WTC11 (cell line): ENCODE measurements at places on chromosomes 12 and 14. TPM values are rescaled to one million over a fixed set of nuclear protein-coding genes. Genes with fewer than 3 reads are reported as not detected.

GRCh38 chr12:124872068-124872719 lies 8.5 kb upstream of the SCARB1 start:
- no peak overlapping the region for H3K27ac ChIP-seq
- H3K4me1 ChIP-seq = peaks cover 10% of the 10 kb centered on the region
- H3K4me3 ChIP-seq = no peak overlapping the region
- no peaks in the 10 kb centered on the region for H3K36me3 ChIP-seq

TOX4 gene
- total RNA-seq = 49.1 to 53.0 TPM (median 52.4 TPM) in 3 replicates

DNA sequence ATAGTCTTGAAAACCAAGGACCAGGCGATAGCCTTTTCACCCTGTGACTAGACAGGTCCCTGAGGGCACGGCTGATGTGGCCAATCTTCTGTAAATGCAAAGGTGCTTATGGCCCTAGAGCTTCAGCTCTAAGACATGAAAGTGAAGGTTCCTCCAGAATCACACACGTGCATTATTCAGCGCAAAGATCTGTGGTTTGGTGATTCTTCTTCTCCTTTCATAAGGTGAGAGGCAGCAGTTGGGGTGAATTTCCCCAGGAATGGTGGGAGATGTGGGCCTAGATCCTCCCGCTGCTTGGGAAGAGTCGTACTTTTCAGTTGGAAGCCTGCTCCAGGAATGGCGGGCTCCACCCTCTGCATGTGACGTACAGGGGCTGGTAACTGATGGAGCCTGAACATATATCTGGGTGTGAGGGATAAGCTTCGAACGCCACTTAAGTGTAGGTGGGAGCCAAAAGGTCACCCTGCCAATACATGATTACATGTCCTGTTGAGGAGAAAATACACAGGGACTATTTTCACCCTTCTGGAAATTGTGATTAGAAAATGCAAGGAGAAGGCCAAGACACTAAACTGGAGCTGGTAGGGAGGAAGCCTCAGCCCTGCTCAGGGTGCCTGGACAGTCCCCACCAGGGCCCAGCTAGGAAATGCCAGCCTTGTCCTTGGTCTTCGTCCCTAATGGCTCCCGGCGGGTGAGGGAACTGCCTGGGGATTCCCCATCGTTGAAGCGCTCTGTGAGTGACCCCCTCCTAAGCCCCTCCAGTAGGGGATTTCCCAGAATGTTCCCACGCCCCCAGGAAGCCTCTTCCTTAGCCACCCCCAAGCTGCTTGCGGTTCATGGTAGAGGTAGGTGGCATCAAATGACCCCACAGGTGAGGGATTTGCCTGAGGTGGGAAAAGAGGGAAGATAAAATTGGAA lies 17.6 kb downstream of the BATF start:
- H3K36me3 ChIP-seq = no peaks in the 10 kb centered on the region
- H3K27ac ChIP-seq = no peak overlapping the region
- no peaks in the 10 kb centered on the region for H3K27me3 ChIP-seq
- H3K4me1 ChIP-seq = no peaks in the 10 kb centered on the region
- DNase-seq = no peak
- no peak overlapping the region for H3K4me3 ChIP-seq

DCD gene
- total RNA-seq = not detected in 3 replicates

TAS2R30 gene
- total RNA-seq = 1.2 to 1.7 TPM (median 1.4 TPM) in 3 replicates

- H3K4me1 ChIP-seq = peaks cover 10% of the 10 kb centered on the region
- DNase-seq = no peak
- H3K4me3 ChIP-seq = no peak overlapping the region
Measured at GRCh38 chr14:23358042-23358441, 5.4 kb upstream of the SLC22A17 start.

DNA sequence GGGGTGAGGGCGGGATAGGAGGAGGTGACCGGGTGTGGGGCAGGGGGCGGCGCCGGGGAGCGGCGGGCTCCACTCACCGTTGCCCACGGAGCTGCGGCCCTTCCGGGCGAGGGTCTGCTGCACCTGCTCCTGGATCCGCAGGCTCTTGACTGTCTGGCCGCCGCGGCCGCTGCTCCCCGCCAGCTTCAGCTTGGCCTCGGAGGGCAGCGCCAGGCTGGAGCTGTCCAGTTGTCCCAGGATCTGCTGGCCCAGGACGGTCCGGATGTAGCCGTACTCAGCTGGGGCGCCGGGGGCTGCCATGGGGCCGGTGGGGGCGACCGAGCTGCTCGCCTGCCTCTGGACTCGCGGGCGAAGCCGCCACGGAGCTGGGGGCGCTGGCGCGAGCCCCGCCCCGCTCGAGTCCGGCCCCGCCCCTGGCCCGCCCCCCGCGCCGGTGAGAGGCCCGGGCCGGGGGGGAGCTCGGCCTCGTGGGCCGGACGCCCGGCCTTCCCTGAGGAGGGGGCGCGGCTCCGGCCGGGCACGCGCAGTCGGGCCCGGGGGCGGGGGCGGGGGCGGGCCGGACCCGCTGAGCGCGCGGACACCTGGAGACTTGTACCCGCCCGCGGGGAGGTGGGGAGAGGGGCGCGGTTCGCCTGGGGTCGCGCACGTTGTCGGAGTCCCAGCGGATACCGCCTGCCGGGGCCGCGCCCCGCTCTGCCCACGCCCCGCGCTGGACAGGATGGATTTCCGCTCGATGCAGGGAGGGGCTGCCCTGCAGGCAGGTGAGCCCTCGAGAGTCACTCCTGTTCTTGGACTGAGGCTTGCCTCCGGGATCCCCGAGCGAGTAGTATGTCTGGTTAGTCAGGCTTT lies at the start of gene PKP2:
TSS of gene PKP2 (minus strand) at position 346 of the 849 bp plus-strand sequence. CDS start at position 300, 46 bp downstream.
- H3K27me3 ChIP-seq = peaks cover 10% of the 10 kb centered on the region
- no peaks in the 10 kb centered on the region for H3K36me3 ChIP-seq
- DNase-seq = peak; percentile 85
- H3K27ac ChIP-seq = peak within 1 kb of the TSS; percentile 95
- H3K4me3 ChIP-seq = peak within 1 kb of the TSS; percentile 94

GRCh38 chr12:47317175-47317915 lies 237.6 kb upstream of the AMIGO2 start:
- no peaks in the 10 kb centered on the region for H3K4me1 ChIP-seq
- no peaks in the 10 kb centered on the region for H3K36me3 ChIP-seq
- H3K4me3 ChIP-seq = no peak overlapping the region
- H3K27ac ChIP-seq = no peak overlapping the region
- no peaks in the 10 kb centered on the region; the same call in 1 of the 2 replicates for H3K27me3 ChIP-seq
- no peak for DNase-seq

PIK3C2G gene
- not detected in 3 replicates for total RNA-seq

DNA sequence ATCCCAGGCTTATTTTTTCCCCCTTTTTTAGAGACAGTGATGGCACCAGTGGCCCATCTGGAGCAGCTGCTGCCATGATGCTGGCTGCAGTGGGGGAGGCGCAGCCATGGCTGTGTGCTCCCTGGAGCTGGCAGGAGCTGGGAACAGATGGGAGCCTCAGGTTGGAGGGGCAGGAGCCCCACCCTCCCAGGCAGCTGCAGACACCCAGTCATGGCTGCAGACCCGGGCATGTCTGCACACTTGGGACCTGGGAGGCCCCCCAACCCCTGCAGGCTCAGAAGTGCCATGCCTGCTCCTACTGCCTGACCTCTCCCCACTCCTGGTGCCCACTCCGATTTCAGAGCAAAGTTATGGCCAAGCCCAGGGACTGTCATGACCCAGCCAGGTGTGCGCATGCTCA lies 25.1 kb downstream of the CDKL1 start:
- H3K4me1 ChIP-seq = no peaks in the 10 kb centered on the region
- H3K27me3 ChIP-seq = no peaks in the 10 kb centered on the region
- H3K36me3 ChIP-seq = no peaks in the 10 kb centered on the region
- no peak overlapping the region for H3K27ac ChIP-seq
- no peak for DNase-seq

GRCh38 chr14:102544747-102545460 lies 35.3 kb upstream of the ANKRD9 start:
- DNase-seq = peak; percentile 44
- no peaks in the 10 kb centered on the region for H3K36me3 ChIP-seq
- H3K27ac ChIP-seq = no peak overlapping the region; the same call in 1 of the 2 replicates
- peaks cover 15% of the 10 kb centered on the region for H3K4me1 ChIP-seq

LRCOL1 gene
- 0.24 TPM in 1 of 3 replicates, not detected in the others for total RNA-seq

- no peaks in the 10 kb centered on the region for H3K4me1 ChIP-seq
- H3K36me3 ChIP-seq = no peaks in the 10 kb centered on the region
- H3K27ac ChIP-seq = no peak overlapping the region
- no peak overlapping the region for H3K4me3 ChIP-seq
- no peak for DNase-seq
- H3K27me3 ChIP-seq = no peaks in the 10 kb centered on the region
Measured at GRCh38 chr12:80422550-80422949, 21.5 kb upstream of the PTPRQ start.

MIPOL1 gene
- total RNA-seq = 12.0 to 13.1 TPM (median 12.3 TPM) in 3 replicates
